ENCODE measurements at places on chromosomes 2 and 18.

GRCh38 chr2:238029853-238030252, 30.9 kb upstream of the SCLY start:
- DNase-seq: no peak

- no peak for DNase-seq
Measured at GRCh38 chr18:78984941-78985784, 5.5 kb downstream of the SALL3 start.

GRCh38 chr2:74653589-74653984, 460 bp upstream of the SEMA4F start:
- DNase-seq: no peak

DNA sequence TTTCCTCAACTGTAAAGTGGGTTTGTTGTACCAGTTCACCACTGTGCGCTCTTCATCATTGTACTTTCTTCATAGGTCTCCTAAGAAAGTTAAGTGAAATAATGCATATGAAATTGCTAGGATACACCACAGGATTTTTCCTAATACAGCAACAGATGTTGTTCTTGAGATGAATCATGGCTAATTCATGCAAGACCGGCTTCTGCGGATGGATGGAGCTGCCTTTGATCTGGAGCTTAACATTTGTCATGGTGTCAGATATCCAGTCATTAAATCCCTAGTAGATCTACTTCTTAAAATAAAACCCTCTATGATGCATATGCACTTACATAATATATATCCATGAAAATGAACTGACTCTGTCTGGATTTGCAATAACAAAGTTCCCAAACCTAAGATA, 114.1 kb downstream of the COL6A3 start:
- no peak for DNase-seq

All from memory B cell (primary cell).